ENCODE measurements at places on chromosomes 1 and 21.

DNA sequence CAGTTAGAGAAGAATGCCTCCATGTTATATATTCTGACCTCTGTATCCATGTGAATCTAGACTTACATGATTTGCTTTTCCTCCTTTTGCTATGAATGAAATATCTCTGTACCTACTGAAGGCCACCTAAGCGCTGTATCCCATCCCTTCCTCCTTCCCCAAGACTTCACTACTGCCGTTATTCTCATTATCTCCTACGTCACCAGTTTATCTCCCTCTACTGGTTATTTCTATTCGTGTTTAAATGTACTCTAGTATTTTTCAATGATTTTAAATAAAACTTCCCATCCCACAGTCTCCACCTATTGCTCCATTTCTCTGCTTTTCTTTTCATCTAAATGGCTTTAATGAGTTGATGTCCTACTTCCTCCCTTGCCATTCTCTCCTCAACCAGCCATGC, 110.0 kb downstream of the KCTD3 start:
- no peak for DNase-seq

DNA sequence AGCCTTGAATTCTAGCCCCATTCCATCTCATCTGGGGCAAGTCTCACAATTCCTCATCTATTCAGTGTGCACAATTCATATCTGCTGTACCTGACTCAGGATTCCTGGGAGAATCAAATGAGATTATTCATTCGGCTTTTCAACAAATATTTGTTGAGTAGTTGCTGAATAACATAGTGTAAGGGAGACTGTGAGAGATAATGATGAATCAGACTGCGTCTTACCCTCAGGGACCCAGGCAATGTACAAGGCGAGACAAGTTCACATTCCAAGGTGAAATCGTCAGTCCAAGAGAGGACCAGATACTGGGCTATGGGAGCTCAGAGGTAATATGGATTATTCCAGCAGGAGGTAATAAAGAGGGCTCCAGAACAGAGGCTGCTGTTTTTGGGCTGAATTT, 67.8 kb upstream of the SMYD2 start:
- DNase-seq: peak; percentile 61

DNA sequence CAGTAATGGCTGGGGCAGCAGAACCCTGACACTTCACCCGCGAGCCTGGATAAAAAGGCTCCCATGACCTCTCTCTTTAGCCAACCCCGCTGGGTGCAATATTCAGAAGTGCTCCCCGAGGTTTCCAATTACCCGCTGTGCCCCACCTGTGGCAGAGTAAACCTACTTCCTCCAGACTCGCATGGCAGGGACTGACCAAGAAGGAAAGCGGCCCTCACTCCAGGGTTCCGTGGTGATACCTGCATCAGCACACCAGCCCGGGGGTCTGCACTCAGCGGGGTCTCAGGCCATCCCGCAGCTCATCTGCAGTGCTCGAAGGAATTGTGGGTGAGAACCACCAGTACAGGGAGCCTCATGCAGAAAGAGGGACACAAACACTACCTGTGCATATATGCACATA, 136.3 kb upstream of the FMN2 start:
- DNase-seq: no peak

DNA sequence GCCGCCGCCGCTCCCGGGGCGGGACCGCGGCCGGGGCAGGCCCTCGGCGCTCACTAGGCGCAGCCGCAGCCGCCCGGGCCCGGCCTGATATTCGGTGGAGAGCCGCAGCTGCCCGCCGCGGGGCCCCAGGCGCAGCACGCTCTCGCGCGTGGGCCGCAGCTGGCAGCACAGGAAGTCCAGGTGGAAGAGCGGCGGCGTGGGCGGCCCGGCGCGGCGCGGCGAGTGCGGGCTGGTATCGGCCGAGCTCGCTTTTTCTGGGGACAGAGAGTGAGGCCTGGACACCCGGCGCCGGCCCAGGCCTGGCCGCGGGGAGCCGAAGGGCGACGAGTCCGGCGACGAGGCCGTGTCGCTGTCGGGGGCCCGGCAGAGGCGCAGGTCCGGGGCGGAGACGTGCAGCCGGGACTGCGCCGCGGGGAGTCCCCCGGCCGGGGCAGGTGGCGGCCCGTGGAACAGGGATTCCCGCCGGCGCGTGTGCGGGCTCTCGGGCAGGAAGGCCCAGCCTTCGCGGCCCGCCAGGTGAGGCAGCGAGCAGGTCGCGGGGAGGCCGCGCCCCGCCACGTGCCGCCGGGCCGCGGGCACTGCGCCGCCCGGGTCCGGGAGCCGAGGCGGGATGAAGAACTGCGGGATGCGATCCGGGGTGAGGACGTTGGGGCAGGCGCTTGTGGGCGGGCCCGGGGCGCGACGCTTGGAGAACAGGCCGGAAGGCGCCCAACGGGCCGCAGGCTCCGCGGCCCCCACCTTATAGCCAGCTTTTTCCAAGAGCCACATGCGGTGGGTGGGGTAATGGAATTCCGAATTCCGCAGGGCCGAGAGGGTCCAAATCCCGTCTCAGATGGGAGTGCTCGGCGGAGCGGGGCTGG, 1.2 kb downstream of the C2CD4D start:
- no peak for DNase-seq

DNA sequence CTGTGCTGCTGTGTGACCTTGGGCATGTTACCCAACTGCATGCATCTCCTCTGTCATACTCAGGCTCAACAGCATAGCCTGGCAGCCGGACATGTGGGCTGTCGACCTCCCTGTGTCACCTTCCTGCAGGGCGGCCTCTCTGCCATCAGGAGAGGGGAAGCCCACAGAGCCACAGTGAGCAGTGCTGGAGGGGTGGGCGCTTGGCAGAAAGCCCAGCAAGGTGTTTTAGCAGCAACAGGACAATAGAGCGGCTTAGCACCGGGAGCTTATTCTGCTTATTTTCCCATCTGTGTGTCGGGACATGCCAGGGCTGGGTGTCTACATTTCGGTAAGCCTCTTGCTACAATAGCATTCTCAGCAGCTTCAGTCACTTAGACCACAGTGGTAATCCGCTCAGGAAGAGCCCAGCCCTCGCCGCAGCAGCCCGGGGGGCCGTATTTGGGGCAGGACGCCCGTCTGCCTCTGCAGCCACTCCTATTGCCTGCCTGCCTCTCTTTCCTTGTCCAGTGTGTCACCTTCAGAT, 22.8 kb upstream of the CDK18 start:
- DNase-seq: no peak

DNA sequence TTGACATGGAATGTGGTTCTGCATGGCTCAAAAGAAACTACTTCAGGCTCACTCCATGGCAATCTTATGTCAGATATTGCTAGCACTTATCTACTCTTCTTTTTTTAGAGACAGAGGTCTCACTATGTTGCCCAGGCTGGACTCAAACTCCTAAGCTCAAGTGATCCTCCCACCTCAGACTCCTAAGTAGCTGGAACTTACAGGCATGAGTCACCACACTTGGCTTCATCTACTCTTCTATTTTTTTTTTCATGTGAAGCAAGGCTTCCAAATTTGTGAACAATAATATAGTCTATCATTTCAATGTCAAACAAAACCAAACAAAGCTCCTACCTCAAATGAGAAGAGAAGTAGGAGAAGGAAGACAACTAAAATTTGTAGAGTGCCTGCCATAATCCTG, 7.5 kb upstream of the PSEN2 start:
- DNase-seq: peak; percentile 52

- DNase-seq: no peak
Observed at GRCh38 chr1:25560001-25560400, 16.6 kb downstream of the LDLRAP1 start.

- peak; percentile 73 for DNase-seq
Observed at GRCh38 chr1:58465825-58466629, 80.5 kb downstream of the OMA1 start.

DNA sequence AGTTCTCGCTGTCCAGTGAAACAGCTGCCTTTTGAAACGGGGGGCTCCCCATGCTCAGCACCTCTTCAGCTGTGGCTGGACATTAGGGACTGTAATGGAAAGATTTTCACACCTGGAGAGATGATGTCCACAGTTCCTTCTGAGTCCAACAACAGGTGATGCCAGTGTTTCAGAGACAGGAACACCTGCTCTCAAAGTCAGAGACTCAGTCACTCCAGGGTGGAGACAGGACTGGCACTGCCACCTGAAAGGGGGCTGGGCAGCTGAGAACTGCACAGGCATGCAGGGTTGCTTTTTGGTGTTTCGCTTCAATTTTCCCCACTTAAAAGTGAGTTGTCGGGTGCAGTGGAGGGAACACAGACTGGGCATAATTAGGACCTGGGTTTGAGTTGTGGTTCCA, 124.8 kb downstream of the GALNT2 start:
- no peak for DNase-seq

DNA sequence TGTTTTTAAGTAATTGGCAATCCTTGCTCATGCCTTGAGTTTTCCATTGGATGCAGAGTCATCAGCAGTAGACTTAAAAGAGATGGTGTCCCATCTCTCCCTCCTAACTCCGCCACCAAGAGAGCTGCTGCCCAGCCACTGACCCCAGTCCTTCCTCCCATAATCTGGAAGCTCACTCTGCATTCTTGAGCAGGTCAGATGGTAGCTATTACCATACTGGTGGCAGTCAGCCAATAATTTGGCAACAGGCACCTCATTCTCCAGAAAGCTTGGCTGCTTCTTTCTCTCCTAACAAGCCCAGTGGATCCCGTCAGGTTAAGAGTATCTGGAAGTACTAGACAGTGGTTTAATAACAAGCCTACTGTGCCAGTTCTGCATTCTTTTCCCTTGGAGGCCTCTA, 272.1 kb downstream of the ZNF648 start:
- no peak for DNase-seq

GRCh38 chr1:10903821-10904220, 107.4 kb upstream of the CASZ1 start:
- no peak for DNase-seq

DNA sequence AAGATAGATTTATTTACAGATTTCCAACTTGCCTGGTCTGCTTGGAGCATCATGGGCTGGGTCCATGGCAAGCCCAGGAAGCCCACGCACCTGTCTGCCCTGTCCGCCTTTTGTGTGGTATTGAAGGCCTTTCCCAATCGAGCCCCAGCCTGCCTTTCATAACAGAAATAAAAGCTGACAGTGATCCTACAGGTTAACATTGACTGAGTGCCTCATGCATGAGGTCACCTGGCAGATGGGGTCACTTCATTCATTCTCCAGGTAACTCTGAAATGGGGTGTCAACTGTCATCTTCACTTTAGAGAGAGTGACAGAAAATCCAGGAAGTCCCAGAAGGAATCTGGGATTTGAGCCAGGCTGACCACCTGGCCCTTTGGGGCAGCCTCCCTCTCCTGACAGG, 36.3 kb upstream of the CASZ1 start:
- DNase-seq: no peak

GRCh38 chr1:181919542-181919941, 142.0 kb downstream of the ZNF648 start:
- DNase-seq: no peak

GRCh38 chr1:190119683-190120082, 358.0 kb downstream of the BRINP3 start:
- no peak for DNase-seq

DNA sequence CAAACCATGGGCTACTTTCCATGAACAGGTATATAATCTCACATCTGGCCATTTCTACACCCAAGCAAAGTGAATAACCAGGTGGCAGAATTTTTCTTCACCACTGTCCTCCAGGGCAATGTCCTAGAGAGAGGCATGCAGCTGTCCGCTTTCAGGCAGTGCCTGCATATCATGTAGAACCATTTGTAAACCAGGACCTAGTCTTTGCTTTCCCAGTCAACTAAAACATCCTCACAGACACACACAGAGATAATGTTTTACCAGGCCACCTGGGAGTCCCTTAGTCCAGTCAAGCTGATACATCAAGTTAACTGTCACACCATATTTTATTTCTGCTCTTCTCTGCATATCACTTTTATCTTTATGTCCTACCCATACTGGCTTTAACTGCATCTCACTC, 26.2 kb downstream of the TNFSF18 start:
- DNase-seq: no peak

DNA sequence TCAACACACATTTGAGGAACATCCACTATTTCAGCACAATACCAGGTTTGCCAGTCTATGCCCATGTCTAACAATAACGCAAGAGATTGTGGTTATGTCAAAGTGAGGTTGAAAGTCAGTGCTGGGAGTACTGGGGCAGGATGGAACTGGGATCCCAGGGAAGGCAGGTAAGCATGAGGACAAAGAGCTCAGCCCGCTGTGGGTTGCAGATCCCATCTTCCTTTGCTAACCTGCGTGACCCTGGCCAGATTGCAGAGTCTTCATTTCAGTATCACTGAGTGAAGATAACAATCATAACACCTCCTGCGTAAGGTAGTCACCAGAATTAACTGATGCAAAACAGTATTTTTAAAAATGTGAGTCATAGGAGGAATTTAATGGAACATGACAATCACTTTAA, 250.0 kb downstream of the PCP4 start:
- no peak for DNase-seq

- DNase-seq: no peak
Observed at GRCh38 chr1:8667869-8668594, 149.4 kb downstream of the RERE start.

DNA sequence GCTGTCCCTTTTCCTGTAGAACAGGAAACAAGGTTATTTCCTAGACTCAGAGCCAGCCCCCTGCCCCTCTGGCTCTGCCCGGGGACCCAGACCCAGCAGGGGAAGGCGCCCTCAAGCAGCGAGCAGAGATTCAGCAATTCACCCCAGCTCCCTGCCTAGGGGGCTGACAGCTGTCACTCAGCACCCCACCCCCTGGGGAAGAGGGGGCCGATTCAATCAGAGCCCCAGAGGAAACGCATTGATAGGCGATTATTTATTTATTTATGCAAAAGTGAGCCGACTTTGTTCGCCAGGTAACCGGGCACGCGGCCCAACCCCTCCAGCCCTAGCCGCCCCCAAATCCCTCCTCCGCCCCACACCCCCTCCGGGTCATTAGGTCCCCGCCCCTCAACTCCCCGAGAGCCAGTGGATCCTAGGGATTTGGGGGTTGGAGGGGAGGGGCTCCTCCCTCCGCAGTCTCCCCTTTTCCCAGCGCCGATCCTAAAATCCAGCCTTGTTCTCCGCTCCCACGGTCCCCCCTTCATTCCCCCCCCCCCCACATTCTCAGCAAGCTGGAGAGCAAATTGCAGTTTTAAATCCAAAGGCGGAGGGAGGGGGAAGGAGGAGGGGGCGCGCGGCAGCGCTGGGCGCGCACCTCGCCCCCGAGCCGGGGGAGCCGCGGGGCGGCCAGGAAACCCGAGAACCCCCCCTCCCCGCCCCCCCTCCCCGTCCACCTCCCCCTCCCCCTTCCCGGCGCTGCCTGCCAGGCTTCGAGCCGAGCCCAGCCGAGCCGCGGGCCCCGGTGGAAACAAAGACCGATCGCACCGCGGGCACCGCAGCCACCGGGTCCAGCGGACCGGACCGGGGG, 1.3 kb downstream of the AHDC1 start:
- DNase-seq: peak; percentile 42

- no peak for DNase-seq
Observed at GRCh38 chr21:46018615-46019014, 37.0 kb downstream of the COL6A1 start.

- peak; percentile 59 for DNase-seq
Observed at GRCh38 chr1:213122514-213122929, 71.5 kb downstream of the RPS6KC1 start.

Data from fibroblast of skin of back (primary cell).